NCI-H774 (cell line): ENCODE measurements at places on chromosomes 12 and 14.

DNA sequence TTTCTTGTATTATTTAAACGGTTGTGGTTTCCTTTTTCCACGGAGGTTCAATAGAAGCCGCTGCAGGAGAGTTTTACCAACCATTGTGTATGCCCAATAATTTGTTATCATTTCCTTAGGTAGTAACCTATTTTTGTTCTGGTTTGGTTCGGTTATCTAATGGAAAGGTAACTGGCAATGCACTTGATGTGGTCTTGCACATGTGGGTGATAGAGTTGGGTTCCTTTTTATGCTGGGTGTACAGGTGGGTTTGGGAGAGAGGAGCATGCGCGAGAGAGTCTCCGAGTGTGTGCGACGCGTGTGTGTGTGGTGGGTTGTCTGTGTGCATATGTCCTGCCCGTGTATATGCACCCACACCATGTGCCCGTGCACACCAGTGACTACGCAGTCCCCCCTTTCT is 102.7 kb upstream of the FKBP4 start:
- no peak for DNase-seq

DNA sequence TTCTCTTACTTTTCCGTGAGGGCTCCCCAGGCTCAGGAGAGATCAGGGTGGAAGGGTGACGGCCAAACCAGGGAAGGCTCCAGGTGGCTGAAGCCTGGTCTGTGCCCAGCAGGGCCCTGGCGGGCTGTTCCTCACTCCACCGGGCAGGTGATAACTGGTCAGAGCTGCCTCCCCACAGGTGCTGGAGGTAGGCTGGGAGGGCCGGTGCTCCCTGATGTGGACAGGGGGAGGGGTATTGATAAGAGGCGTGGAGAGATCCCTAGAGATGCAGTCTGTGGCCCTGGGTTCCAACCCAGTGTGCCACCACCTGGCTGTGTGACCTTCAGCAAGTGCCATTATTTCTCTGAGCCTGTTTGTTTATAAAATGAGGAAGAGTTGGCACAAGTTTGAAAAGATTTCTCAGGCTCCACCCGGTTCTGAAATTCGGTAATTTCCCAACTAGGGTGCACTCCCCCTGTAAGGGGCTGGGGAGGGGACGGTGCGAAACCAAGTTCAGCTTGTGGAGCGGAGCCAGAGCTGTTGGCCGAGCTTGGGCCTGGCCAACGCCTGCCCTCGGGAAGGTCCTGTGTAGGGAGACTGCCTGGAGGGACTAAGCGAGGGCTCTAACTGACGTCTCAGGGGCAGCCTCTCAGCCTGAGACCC is 1.0 kb upstream of the NR4A1 start:
- no peak for DNase-seq

- DNase-seq, result no peak
Observed at GRCh38 chr12:58106195-58106594, 164.8 kb downstream of the ATP23 start.

GRCh38 chr12:72323881-72324280 is 51.7 kb downstream of the TRHDE start:
- DNase-seq, result no peak

GRCh38 chr14:52951681-52952554 is 1.1 kb upstream of the FERMT2 start:
- DNase-seq, result no peak

DNA sequence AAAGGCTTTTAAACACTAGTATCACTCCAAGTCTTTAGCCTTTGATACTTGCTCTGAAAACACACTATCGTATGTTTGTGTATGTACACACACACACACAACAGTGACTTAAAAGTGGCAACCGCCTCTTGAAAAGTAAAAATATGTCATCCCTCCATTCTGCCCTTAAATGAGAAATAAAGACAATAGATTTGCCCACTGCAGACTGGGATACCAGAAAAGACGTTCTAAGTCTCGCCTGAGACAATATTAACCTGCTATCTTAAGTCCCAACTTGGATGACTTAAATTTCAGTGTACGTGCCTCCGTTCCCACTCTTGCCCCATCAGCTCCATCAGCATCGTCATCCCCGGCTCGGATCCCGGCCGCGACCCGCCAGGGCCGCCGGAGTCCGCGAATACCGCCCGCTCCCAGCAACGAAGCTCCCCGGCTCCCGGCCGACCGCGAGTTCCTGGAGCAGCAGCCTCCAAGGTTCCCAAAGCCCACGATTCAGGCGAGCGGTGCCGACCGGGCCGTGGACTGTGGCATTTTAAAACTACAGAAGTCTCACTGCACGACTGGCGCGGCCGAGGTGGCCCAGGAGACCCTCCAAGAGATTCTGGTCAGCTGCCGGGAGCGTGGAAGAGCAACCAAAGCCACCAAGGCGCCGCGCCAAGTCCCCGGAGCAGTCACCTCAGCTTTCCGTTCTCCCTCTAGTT is 2.8 kb upstream of the ARID2 start:
- no peak for DNase-seq

- no peak for DNase-seq
Observed at GRCh38 chr14:52551696-52552062, 626 bp downstream of the TXNDC16 start.

GRCh38 chr12:34402228-34402898 is 380.1 kb downstream of the ALG10 start:
- no peak for DNase-seq

DNA sequence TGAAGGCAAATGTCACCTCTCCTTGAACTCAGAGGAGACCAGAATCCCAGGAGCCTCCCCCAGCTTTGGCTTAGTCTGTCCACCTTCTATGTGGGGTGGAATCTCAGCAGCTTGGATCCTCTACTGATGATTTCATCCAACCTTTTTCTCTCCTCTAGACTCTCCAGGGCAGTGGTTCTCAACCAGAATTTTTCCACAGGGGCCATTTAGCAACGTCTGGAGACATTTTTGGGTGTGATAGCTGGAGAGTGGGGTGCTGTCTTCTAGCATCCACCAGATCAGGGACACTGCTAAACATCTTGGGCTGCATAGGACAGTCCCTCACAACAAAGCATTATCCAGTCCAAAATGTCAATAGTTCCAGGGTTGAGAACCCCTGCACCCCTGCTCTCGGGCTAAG is 4.4 kb upstream of the DDX23 start:
- no peak for DNase-seq

GRCh38 chr12:51341251-51342007 is 5.0 kb downstream of the CELA1 start:
- peak; percentile 63 for DNase-seq
